Right lobe of liver (tissue), 6 donors: ENCODE measurements at places on chromosomes 11 and 22.

GRCh38 chr11:65592858-65593517 is 2.6 kb downstream of the KCNK7 start:
- DNase-seq: no peak

GRCh38 chr11:127844876-127845275 is 742.5 kb downstream of the ETS1 start:
- DNase-seq: no peak

- DNase-seq: no peak
Measured at GRCh38 chr11:123122341-123122740, 60.4 kb upstream of the HSPA8 start.

GRCh38 chr11:94134651-94135512 is 6.2 kb downstream of the PANX1 start:
- DNase-seq: peak; percentile 70

GRCh38 chr22:41963453-41964111 is 5.7 kb upstream of the SEPTIN3 start:
- no peak for DNase-seq

GRCh38 chr22:37274380-37274862 is 7.9 kb upstream of the CYTH4 start:
- peak; percentile 71 for DNase-seq

GRCh38 chr11:13210424-13210823 is 67.2 kb upstream of the BMAL1 start:
- peak; percentile 41 for DNase-seq

DNA sequence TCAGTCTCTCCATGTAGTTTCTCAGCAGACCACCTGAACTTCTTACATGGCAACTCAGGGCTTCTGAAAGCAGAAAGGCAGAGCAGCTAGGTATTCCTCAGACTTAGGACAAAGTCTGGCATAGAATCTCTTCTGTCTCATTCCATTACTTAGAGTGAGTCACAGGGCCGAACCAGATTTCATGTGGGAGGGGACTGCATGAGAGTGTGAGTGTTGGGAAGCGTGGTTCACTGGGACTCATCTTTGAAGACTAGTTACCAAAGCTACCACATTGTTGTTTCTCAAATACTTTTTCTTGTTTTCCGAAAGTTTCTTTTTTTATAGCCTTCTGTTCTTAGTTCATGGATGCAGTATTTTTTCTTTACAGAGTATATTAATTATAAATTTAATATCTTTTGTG is 36.1 kb upstream of the SCN3B start:
- no peak for DNase-seq

GRCh38 chr22:38126928-38127668 is 16.6 kb upstream of the BAIAP2L2 start:
- no peak for DNase-seq

- no peak for DNase-seq
Measured at GRCh38 chr11:99565333-99565732, 544.6 kb downstream of the CNTN5 start.

DNA sequence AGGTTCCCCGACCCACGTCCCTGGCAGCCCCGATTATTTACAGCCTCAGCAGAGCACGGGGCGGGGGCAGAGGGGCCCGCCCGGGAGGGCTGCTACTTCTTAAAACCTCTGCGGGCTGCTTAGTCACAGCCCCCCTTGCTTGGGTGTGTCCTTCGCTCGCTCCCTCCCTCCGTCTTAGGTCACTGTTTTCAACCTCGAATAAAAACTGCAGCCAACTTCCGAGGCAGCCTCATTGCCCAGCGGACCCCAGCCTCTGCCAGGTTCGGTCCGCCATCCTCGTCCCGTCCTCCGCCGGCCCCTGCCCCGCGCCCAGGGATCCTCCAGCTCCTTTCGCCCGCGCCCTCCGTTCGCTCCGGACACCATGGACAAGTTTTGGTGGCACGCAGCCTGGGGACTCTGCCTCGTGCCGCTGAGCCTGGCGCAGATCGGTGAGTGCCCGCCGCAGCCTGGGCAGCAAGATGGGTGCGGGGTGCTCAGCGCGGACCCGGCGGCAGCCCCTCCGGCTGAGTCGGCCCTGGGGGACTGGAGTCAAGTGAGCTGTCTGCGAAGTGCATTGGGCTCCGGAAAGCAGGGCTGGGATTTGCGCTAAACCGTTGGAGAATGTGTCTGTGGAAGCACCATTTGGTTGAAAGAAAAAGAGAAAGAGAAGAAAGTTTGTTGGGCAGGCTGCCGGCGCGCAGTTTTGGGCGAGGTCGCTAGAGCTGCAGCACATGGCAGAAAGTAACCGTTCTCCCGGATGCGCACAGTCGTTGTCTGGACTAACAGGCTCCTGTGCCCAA is at the start of gene CD44:
TSS of gene CD44 (plus strand) at position 229 of the 779 bp plus-strand sequence. CDS start at position 362, 133 bp downstream.
- DNase-seq: peak; percentile 57

- DNase-seq: no peak
Measured at GRCh38 chr11:126679033-126679432, 321.5 kb downstream of the KIRREL3 start.

GRCh38 chr11:78796956-78797355 is 222.3 kb upstream of the NARS2 start:
- no peak for DNase-seq

- no peak for DNase-seq
Measured at GRCh38 chr11:17861036-17861755, 126.6 kb downstream of the KCNC1 start.

DNA sequence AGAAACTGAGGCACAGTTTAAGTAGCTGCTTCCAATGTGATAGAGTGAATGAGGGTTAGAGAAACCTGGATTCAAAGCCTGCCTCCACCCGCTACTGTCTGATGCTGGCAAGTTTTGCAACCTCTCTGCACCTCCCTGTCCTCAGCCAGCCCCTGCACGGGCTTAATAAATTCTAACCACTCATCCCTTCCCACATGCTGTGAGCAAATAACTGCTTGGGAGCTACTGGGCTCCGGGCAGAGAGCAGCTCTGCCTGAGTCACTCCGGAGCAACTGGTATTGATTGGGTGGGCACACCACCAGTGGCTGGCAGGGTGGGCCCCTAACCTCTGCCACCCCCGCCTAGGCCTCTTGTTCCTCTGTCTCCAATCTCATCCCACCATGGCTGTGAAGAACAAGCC is 104.3 kb upstream of the SYT13 start:
- peak; percentile 73 for DNase-seq

- no peak for DNase-seq
Measured at GRCh38 chr11:87284306-87284705, 246.6 kb downstream of the TMEM135 start.

DNA sequence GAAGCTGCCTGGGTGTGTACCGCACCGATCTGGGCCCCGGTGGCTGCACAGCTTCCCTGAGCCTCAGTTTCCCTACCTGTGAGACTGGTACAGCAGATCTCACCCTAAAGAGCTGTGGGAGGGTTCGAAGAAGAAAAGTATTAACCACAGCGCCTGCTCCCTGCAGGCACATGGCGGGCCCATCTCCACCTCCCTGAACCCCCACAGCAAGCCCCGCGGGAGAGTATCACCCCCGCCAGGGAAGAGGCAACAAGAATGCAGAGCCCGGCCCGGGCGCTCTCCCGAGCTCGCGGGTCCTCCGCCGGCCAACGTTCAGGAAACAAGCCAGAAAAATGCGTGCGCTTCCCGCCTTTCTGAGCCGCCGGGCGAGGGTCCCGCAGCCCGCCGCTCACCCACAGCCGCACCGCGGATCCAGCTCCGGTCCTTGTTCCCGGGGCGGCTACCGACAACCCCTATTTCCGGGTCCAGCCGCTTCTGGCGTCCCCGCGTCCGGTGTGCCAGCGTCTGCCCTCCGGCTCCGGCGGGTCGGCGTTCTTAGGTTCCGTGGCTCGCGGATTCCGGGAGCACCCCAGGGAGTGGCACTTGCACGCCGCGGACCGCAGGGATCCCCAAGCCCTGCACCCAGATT is at the start of gene TOP3B:
TSS of gene TOP3B (minus strand) at position 450 of the 628 bp plus-strand sequence. CDS start 7,078 bp downstream, outside the sequence.
- peak; percentile 82 for DNase-seq

DNA sequence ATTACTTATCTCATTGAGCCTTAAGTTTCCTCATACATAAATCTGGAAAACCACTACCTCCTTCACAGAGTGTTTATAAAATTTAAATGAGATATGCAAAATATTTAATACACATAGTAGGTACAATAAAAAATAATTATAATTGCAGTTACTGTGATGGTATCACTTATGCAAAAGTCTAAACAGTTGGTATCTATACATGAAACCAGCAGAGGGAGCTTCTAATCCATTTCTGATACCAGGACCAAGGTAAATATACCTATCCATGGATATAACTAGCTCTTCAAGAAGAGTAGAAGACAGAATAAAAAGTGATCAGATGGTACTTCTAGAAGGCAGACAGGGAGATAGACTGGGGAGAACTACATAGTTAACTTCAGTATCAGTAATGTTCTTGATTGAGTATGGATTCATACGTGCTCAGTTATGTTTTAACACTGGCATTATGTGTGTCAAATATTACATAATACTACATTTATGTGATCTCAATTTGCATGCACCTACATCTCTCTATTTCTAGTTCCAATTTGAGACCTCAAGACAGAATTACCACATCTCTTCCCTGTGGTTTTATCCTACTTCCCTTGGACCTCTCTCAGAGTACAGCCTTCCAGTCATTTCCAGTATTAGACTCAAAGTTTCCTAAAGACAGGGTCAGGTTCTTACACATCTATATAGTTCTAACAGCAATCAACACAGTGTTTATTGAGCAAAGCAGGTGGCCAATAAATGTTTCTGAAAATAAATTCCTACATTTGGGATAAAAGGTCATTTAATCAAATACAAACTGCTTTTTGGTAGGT is 13.7 kb upstream of the TSG101 start:
- DNase-seq: no peak

DNA sequence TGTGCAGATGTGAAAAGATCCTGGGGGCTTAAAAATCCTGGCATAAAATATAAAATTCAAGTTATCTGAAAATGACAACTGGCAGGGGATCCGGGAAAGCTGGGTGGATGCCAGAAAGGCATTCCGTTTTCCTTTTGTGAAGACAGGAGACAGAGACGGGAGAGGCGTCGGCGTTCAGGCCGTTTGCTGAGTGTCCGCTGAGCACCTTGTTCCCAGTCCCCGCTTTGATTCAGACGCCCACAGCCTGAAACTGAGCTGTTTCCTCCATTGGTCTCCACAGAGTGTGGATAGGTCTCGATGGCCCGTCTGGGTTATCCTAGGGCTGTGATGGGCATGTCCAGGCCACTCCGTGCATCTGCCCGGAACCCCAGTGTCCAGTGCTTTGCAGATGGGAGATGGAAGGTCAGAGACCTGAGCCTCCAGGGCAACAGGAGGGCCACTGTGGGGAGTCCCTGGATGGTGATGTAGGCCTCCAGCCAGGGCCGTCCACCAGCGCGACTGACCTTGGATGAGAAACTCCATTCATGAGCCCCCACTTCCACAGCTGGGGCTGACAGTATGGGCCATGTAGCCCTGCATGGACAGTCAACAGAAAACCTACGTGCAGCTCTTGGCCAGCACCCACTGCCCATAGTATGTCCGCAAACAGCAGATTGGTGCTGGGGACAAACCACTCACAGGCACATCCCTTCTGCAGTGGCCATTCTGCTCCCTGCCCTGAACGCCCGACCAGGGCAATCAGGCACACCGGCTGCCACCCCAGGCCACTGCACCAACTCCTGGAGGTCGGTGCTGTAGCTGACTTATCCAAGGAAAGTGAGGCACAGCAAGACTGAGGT is 11.6 kb downstream of the MRGPRF start:
- peak; percentile 48 for DNase-seq

- DNase-seq: no peak
Measured at GRCh38 chr22:38451404-38451803, 3.6 kb downstream of the KCNJ4 start.

GRCh38 chr11:86459682-86460460 is 85.2 kb downstream of the CCDC81 start:
- DNase-seq: peak; percentile 59

GRCh38 chr11:126669416-126669815 is 313.9 kb downstream of the ST3GAL4 start:
- no peak for DNase-seq

DNA sequence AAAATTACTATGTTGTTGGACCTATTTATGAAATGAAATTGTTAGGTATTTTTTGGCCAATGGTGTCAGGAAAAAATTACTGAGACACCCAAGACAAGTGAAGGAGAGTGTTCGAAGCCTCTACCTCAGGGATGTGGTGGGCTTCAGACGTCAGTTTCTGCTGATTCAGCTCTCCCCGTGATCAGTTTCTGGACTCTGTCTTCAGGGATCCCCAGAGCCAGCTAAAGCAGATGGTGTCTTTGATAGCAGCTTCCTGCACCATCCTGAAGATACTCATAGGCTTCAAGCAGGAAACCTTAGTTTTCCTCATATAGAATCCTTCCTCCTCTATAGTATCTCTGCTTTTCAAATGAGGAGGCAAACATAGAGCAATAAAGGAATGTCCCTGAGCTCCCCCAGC is 7.4 kb downstream of the CD248 start:
- DNase-seq: no peak
